Sciatic nerve (tissue), 2 donors: ENCODE measurements at places on chromosomes 1 and 21. TPM values are rescaled to one million over a fixed set of nuclear protein-coding genes. Genes with fewer than 3 reads are reported as not detected.
A peak's percentile ranks its signal among the peaks of the same experiment; 100 is the strongest.

Gene OPRD1
- total RNA-seq, result not detected

Gene OR4F29
- not detected for total RNA-seq

Gene NCF2
- total RNA-seq, result 29.6 TPM

GRCh38 chr21:34889676-34890469 is 159.2 kb downstream of the RUNX1 start:
- peak; percentile 89 for DNase-seq

DNA sequence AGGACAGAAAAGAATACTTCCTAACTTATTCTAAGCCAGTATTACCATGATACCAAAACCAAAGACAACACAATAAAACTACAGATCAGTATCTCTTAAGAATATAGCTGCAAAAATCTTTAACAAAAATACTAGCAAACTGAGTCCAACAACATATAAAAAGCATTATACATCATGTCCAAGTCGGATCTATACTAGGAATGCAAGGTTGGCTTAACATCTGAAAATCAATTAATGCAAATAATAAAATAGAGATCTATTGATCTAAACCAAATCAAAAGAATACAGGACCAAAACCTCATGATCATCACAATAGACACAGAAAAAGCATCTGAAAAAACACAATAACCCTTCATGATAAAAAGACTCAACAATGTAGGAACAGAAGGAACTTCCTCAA is 18.9 kb downstream of the TAF1A start:
- no peak for DNase-seq

GRCh38 chr1:12113433-12114339 is 50.6 kb downstream of the TNFRSF8 start:
- no peak for DNase-seq

- DNase-seq, result no peak
These were observed 34.3 kb upstream of the TTC4 start for GRCh38 chr1:54681358-54681757.

- DNase-seq, result no peak
These were observed 92.8 kb downstream of the CD247 start for GRCh38 chr1:167425482-167425881.

DNA sequence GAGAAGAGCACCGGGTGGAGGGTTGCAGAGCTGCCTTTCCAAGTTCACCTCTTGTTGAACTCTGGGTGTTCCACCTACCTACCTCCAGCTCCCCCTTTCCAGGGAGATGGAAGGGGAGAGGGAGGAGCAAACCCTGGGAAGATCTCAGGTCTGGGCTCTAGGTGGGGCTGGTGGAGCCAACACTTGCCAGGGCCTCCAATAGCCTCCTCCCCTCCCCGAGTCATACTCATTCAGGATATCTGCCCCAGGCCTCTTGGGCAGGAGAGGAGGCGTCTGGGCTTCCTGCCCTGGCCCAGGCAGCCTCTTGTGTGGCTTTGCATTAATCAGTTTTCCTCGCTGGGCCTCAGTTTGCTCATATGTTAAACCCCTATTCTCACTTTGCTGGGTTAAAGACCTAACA is 13.4 kb downstream of the RAP1GAP start:
- DNase-seq, result no peak

DNA sequence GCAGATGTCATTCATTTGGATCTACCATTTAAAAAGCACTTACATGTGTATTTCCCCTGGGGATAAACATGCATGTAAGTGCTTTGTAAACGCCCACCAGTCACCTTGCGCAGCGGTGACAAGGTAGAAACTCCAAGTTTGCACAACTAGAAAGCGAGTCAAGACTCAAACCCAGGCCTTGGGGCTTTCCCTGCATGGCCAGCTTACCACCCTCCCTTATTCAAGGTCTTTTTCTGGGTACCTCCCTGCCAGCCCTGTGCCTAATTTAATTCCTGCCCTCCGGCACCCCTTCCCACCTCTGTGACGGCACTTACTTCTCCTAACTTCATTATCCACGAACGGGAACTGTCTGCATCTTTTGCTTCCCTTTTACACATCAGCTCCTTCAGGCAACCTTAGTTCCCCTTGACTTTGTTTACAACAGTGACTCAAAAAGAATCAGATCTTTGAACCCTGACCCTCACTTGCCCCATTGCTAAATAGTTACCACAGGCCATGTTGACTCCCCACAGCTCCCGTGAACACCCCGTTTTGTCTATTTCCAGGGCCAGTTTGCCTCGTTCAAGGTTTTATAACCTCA is 138.3 kb upstream of the ETS2 start:
- no peak for DNase-seq

DNA sequence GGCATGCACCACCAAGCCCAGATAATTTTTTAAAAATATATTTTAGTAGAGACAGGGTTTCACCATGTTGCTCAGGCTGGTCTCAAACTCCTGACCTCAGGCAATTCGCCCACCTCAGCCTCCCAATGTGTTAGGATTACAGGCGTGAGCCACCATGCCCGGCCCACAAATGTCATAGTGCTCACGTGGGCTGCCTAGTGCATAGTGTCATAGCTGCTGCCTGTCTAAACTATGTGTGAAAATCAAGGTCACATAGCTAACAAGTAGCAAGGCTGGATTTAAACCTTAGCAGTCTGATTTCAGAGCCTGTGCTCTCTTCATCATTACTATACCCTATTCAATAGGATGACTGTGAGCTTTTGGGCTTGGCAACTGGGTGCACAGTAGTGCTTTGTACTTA is 10.3 kb downstream of the C1orf141 start:
- no peak for DNase-seq

DNA sequence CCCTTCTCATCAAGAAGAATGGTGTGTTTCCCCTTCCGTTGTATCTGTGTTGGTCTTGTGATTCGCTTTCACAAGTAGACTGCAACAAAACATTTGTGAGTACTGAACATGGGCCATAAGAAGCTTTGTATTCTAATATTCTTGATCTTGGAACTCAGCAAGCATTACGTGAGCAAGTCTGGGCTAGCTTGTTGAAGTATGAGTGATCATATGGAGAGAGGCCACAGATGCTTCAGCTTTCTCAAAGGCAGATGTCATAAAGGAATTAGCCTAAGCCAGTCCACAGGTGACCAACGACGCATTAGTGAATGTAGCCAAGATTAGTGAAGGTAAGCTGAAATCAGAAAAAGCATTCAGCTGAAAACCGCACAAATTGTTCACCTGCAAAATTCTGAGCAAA is 609.6 kb upstream of the NEGR1 start:
- DNase-seq, result no peak

GRCh38 chr1:31193729-31194128 is 46.0 kb downstream of the NKAIN1 start:
- no peak for DNase-seq

DNA sequence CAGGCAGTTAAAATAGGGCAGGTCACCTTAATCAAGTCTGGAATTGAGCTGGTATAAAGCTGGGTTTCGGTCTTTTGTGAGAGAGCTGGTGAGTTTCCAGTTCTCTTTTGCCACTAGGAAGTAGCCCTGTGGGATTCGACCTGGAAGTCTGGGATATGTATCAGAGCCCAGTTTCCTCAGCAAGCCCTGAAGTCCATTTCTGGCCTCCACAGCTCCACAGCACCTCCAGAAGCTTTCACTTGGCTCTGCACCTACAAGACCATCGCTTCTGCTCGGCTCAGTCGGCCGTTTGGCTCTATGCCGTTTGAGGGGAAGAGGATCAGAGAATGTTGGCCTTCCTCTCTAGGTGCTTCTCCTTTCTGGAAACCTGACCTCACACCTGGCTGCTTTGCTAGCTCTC is 148.0 kb downstream of the GALNT2 start:
- peak; percentile 71 for DNase-seq

- no peak for DNase-seq
These were observed 16.6 kb upstream of the ADAM30 start for GRCh38 chr1:119912963-119913362.

- no peak for DNase-seq
These were observed 10.6 kb downstream of the PAX7 start for GRCh38 chr1:18641005-18641941.

DNA sequence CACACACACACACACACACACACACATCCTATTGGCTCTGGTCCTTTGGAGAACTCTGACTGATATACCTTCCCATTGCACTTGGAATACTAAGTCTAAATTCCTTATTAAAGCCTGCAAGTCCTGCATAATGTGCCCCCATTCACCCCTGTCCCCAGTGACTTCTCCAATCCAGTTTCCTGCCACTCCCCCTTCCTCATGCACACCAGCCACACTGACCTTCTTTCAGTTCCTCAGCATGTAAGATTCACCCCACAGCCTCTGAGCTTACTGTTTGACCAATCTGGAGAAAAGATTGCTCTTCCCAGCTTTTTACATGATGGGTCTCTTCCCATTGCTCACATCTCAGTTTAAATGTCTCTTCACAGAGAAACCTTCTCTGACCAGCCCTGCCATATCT is 146.6 kb downstream of the TBX15 start:
- no peak for DNase-seq

GRCh38 chr1:110003747-110004428 is 19.3 kb downstream of the AHCYL1 start:
- no peak for DNase-seq

- DNase-seq, result no peak
These were observed 507.8 kb upstream of the USP24 start for GRCh38 chr1:55723001-55723400.

GRCh38 chr1:109885589-109885988 is 25.1 kb upstream of the CSF1 start:
- DNase-seq, result peak; percentile 51

- no peak for DNase-seq
These were observed 26.4 kb downstream of the LHX4 start for GRCh38 chr1:180256341-180257027.

GRCh38 chr1:31371121-31371959 is 1.5 kb downstream of the FABP3 start:
- no peak for DNase-seq

DNA sequence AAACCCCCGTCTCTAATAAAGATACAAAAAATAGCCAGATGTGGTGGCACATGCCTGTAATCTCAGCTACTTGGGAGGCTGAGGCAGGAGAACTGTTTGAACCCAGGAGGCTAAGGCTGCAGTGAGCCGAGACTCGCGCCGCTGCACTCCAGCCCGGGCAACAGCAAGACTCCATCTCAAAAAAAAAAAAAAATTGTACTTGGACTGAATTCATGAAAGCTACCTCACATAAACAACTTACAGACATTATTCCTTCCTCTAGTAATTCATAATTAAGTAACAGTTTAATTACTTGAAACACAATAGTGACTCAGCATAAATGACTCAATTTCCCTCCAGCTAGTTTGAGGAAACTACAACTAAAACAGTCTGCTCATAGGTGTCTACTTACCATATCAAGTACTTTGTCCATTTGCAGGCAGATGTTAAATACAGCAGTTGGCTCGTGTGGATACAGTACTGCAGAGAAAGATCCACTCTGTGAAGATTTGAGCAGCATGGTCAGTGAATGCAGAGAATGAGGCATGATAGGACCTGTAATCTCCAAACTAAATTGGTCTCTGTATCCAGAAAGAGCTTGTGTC is 9.4 kb downstream of the DONSON start:
- no peak for DNase-seq

GRCh38 chr1:244662599-244662998 is 9.7 kb downstream of the DESI2 start:
- DNase-seq, result no peak
